Trophoblast cell (in vitro differentiated cells and primary cell): ENCODE measurements at places on chromosomes 12 and 14.

DNA sequence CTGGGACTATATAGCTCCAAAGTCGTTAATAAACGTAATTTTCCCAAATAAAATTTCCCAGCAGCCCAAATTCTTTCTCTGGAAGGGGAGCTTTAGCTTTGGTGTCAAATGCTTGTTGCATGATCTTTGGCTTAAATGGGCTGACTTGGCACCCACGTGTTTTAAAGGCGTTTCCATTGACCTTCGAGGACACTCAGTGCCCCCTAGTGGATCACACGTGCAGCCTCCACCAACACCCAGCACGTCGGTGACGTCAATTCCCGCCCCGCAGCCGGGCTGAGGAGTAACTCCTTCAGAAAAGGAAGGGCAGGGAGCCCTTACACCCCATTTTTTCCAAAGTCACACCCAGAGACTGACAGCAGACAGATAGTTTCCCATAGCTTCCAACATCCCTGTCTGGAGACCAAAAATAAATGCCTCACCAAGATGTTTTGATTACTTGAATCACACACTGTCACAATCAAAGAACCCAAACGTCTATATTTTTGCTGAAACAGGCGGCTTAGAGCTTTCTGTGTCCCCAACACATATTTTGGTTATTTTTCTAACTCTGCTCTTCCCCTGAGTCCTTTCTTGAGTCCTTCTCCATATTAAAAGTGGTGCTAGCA, 707.9 kb downstream of the AACS start:
- peak; percentile 48 for DNase-seq
- H3K4me1 ChIP-seq, result no peaks in the 10 kb centered on the region
- H3K27me3 ChIP-seq, result no peaks in the 10 kb centered on the region
- no peak overlapping the region for H3K27ac ChIP-seq
- no peak overlapping the region for H3K4me3 ChIP-seq
- H3K36me3 ChIP-seq, result no peaks in the 10 kb centered on the region

GRCh38 chr12:47805417-47805816, 14.3 kb downstream of the HDAC7 start:
- peaks cover 27% of the 10 kb centered on the region for H3K36me3 ChIP-seq
- no peak for DNase-seq
- no peak overlapping the region for H3K4me3 ChIP-seq

DNA sequence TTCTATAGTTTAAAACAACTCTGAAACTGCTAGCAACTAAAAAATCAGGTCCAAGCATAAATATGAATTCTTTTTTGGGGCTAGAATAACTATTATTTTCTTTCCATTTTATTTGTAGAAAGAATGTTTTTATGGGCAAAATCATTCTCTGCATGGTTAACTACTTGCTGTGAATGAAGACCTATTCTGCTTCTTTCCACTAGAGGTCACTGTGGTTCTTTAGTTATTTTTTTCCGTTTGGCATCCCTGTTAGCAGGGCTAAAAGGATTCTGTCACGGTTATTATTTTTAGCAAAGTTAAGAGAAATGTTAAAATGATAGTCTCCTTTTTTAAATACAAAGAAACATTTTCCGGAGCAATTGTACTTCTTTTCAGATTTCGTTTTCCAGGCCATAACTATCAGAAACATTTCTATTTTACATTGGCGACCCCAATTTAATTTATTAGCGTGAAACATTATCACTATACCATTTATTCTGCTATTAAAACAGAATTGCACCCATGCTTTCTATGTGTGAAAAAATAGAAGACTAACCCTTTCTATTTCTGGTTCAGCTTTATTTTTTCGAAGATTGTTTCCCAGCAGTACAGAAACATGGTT, 404.8 kb downstream of the ATP23 start:
- no peaks in the 10 kb centered on the region for H3K4me1 ChIP-seq
- H3K27ac ChIP-seq, result no peak overlapping the region
- peak; percentile 76 for DNase-seq
- no peaks in the 10 kb centered on the region for H3K36me3 ChIP-seq
- H3K4me3 ChIP-seq, result no peak overlapping the region
- no peaks in the 10 kb centered on the region for H3K27me3 ChIP-seq

GRCh38 chr14:39666386-39666785, 234.2 kb upstream of the FBXO33 start:
- H3K27ac ChIP-seq, result no peak overlapping the region
- no peaks in the 10 kb centered on the region for H3K36me3 ChIP-seq
- no peaks in the 10 kb centered on the region for H3K27me3 ChIP-seq
- H3K4me1 ChIP-seq, result no peaks in the 10 kb centered on the region
- H3K4me3 ChIP-seq, result no peak overlapping the region
- DNase-seq, result no peak

- no peak overlapping the region for H3K4me3 ChIP-seq
- DNase-seq, result peak; percentile 28
- no peak overlapping the region for H3K27ac ChIP-seq
Measured at GRCh38 chr14:101120641-101121507, 217.4 kb upstream of the RTL1 start.

- H3K27me3 ChIP-seq, result no peaks in the 10 kb centered on the region
- H3K27ac ChIP-seq, result no peak overlapping the region
- peaks cover 1% of the 10 kb centered on the region for H3K4me1 ChIP-seq
- no peaks in the 10 kb centered on the region for H3K36me3 ChIP-seq
- DNase-seq, result no peak
- H3K4me3 ChIP-seq, result no peak overlapping the region
Measured at GRCh38 chr14:50926851-50927386, 17.4 kb downstream of the PYGL start.

DNA sequence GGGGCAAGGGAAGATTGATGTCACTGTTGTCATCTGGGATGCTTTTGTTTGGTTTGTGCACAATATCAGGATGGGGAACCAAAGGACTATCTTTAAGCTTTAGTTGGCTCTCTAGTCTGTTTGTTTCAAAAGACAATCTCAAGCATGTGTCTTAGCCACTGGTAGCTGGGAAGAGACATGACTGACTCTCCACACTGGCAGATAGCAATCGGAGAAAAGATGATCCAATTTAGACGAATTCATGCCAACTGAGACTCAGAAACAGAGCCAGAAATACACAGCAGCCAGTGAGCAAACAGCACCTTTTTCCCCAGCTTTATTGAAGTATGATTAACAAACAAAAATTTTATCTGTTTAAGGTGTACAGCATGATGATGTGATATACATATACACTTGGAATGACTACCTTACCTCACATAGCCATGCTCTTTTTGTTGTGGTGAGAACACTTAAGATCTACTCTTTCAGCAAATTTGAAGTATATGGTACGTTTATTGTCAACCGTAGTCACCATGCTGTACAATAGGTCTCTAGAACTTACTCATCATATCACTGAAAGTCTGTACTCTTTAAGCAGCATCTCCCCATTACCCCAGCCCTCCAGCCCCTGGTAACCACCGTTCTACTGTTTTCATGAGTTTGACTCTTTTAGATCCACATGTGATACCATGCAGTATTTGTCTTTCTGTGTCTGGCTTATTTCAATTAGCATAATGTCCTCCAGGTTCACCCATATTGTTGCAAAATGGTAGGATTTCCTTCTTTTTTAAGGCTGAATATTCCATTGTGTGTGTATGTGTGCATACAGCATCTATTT, 50.6 kb downstream of the DUSP16 start:
- no peak overlapping the region for H3K4me3 ChIP-seq
- H3K27me3 ChIP-seq, result no peaks in the 10 kb centered on the region
- H3K4me1 ChIP-seq, result no peaks in the 10 kb centered on the region
- H3K36me3 ChIP-seq, result no peaks in the 10 kb centered on the region

GRCh38 chr12:51409846-51410245, 14.8 kb upstream of the SLC4A8 start:
- H3K27me3 ChIP-seq, result no peaks in the 10 kb centered on the region
- H3K27ac ChIP-seq, result peak overlapping the region; percentile 98
- H3K36me3 ChIP-seq, result peaks cover 5% of the 10 kb centered on the region

GRCh38 chr12:83074358-83074894, 387.7 kb downstream of the TMTC2 start:
- H3K36me3 ChIP-seq, result peaks cover 2% of the 10 kb centered on the region
- no peak overlapping the region for H3K27ac ChIP-seq
- no peaks in the 10 kb centered on the region for H3K27me3 ChIP-seq
- peaks cover 11% of the 10 kb centered on the region for H3K4me1 ChIP-seq
- DNase-seq, result no peak

DNA sequence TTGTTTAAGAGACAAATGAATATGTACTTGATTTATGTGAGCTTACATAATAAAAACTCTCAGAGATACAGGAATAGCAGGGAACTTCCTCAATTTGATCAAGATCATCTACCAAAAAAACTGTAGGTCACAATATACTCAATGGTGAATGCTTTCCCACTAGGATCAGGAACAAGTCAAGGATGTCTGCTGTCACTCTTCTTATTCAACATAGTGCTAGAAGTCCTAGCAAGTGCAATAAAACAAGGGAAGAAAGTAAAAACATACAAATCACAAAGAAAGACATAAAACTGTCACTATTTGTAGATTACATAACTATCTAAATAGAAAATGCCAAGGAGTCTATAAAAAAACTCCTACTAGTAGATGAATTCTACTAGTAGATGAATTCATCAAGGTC, 41.9 kb upstream of the PAWR start:
- no peaks in the 10 kb centered on the region for H3K36me3 ChIP-seq
- H3K4me1 ChIP-seq, result no peaks in the 10 kb centered on the region
- H3K27me3 ChIP-seq, result no peaks in the 10 kb centered on the region
- no peak overlapping the region for H3K4me3 ChIP-seq
- no peak overlapping the region for H3K27ac ChIP-seq

DNA sequence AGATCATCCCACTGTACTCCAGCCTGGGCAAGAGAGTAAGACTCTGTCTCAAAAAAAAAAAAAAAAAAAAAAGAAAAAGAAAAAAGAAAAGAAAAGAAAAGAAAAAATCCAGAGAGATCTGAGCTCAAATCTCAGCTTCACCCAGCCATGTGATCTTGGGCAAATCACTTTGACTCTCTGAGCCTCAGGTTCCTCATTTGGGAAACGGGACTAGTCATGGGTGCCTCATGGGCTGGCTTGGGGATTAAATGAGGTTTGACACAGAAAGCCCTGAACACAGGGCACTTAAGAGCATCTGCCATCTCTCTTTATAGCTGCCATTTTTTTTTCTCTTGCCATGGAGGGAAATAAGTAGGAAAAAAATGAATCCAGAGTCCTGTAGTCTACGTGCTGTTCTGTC, 86.2 kb upstream of the MYL2 start:
- H3K4me1 ChIP-seq, result no peaks in the 10 kb centered on the region
- no peaks in the 10 kb centered on the region for H3K27me3 ChIP-seq
- H3K36me3 ChIP-seq, result no peaks in the 10 kb centered on the region

DNA sequence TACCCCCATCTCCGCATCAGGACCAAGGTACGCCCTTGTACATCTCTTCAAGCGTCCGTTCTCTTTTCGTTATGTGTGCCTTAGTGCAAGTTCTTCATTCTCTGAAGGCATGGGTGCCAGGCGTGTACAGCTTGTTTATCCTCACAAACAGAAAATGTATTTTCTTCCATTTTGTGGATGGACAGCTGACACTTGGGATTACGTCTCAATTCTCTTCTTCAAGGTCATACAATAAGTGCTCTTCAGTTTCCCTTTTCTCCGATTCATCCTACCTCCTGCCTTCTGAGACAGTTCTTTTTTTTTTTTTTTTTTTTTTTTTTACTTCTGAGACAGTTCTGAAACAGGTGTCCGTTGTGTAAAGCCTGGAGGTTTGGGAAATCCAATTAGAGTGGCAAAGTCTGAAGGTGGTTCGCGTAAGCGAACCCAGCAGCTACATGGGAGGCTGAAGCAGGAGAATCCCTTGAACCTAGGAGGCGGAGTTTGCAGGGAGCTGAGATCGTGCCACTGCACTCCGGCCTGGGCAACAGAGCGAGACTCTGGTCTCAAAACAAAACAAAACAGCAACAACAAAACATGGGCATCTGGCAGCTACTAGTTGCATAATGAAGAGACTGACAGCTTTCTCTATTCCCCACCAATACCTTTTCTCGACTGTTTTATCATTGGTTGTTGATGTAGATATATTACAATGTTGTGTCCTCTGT, 734 bp downstream of the COX6A1 start:
- H3K27me3 ChIP-seq, result no peaks in the 10 kb centered on the region
- peak overlapping the region; percentile 95 for H3K4me3 ChIP-seq
- peaks cover 19% of the 10 kb centered on the region for H3K36me3 ChIP-seq

GRCh38 chr14:99752486-99753121, 40.6 kb upstream of the EML1 start:
- peaks cover 18% of the 10 kb centered on the region for H3K4me1 ChIP-seq
- H3K27ac ChIP-seq, result no peak overlapping the region
- no peak overlapping the region for H3K4me3 ChIP-seq
- DNase-seq, result peak; percentile 54
- H3K27me3 ChIP-seq, result no peaks in the 10 kb centered on the region
- H3K36me3 ChIP-seq, result no peaks in the 10 kb centered on the region

- peak within 1 kb of the TSS; percentile 98 for H3K27ac ChIP-seq
- peak within 1 kb of the TSS; percentile 88 for H3K4me3 ChIP-seq
- H3K4me1 ChIP-seq, result peaks cover 6% of the 10 kb centered on the region
- DNase-seq, result peak; percentile 76
- H3K36me3 ChIP-seq, result peaks cover 2% of the 10 kb centered on the region
Measured at GRCh38 chr12:27779920-27780611, at the start of the genes KLHL42 and MANSC4. Gene KLHL42 (plus strand): TSS chr12:27780233. CDS start chr12:27780331, 98 bp downstream. Gene MANSC4 (minus strand): TSS chr12:27780236. CDS start chr12:27771276, 8,960 bp downstream.

- H3K4me1 ChIP-seq, result peaks cover 7% of the 10 kb centered on the region
- peaks cover 19% of the 10 kb centered on the region for H3K36me3 ChIP-seq
- peak; percentile 70 for DNase-seq
- no peak overlapping the region for H3K4me3 ChIP-seq
Measured at GRCh38 chr14:105430565-105430964, 10.9 kb downstream of the MTA1 start.

- H3K36me3 ChIP-seq, result no peaks in the 10 kb centered on the region
- no peak for DNase-seq
- peak overlapping the region; percentile 80 for H3K4me3 ChIP-seq
- H3K27me3 ChIP-seq, result no peaks in the 10 kb centered on the region
Measured at GRCh38 chr12:81078469-81079196, 754 bp downstream of the ACSS3 start.

GRCh38 chr14:73627151-73627558, 14.8 kb downstream of the ACOT6 start:
- no peak for DNase-seq
- H3K4me1 ChIP-seq, result peaks cover 3% of the 10 kb centered on the region
- H3K36me3 ChIP-seq, result no peaks in the 10 kb centered on the region
- H3K27ac ChIP-seq, result no peak overlapping the region

- no peaks in the 10 kb centered on the region for H3K27me3 ChIP-seq
- no peak for DNase-seq
- H3K4me1 ChIP-seq, result no peaks in the 10 kb centered on the region
- H3K27ac ChIP-seq, result no peak overlapping the region
- no peaks in the 10 kb centered on the region for H3K36me3 ChIP-seq
Measured at GRCh38 chr12:128313931-128314330, 47.0 kb downstream of the TMEM132C start.
